ENCODE measurements at places on chromosomes 4 and X.

- peak; percentile 70 for DNase-seq
Observed at GRCh38 chrX:109735202-109735744, 2.2 kb upstream of the ACSL4 start.

DNA sequence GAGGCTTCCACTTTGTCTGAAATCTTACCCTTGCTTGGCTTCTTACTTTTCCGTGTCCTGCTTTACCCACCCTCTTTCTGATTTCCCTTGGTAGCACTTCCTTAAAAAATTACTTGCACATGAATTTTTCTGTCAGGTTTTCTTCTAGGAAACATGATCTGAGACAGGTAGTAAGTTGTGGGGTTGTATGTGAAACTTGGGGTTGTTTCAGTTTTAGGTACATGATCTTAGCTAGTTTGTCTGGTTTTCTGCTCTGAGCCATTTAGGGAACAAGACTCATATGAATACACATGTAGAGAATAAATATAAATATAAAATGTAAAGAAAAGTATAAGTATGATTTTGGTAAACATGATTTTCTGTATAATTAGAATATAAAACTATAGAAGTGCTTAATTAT, 17.4 kb upstream of the ARMCX2 start:
- DNase-seq = no peak

DNA sequence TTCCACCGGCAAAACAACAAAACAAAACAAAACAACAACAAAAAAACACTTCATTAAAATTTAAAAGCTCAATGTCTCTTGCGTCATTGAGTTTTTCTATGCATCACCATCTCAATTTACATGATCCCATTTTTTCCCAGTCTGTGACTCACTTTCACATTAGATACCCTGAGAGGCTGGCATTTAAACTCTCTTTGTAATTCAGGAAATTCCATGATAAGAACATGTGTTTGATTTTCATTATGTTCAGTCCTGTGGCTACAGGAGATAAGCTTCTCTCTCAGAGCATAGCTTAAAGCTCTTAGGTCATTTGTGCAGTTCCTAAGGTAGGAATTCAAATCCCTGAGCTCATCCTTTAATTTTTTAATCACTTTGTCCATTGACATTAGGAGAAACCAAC, 104.6 kb downstream of the NBDY start:
- DNase-seq = peak; percentile 2

- no peak for DNase-seq
Observed at GRCh38 chr4:52863324-52863723, 1.2 kb downstream of the RASL11B start.

GRCh38 chrX:79117078-79117477, 27.4 kb upstream of the GPR174 start:
- no peak for DNase-seq

GRCh38 chr4:176778491-176778890, 14.2 kb downstream of the VEGFC start:
- DNase-seq = peak; percentile 53

- DNase-seq = peak; percentile 30
Observed at GRCh38 chr4:13920111-13920875, 292.8 kb upstream of the BOD1L1 start.

Data from fibroblast of villous mesenchyme (primary cell).